Kasumi-1 (cell line): ENCODE measurements at places on chromosomes 5 and 9.

DNA sequence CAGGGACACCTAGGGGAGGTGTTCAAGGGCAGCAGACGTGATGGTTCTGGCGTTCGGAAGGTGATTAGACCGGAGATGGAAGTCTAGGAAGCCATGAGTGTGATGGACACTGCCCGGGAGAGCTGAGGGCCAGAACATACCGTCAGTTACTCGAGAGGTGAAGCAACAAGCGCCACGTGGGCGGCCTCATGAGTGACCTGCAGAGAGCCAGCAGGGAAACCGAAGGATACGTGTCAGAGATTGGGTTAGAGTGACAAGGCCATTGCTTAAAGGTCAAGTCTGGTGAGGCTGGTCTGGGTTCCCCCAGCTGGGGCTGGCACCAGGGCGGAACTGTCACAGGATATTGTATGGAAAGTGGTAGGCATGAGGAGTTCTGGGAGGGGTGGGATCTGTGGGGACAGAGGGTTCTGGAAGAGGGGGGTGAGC is 60.0 kb downstream of the C9orf50 start:
- no peak for DNase-seq

- no peak for DNase-seq
These were observed 1472.5 kb upstream of the CDH6 start for GRCh38 chr5:29720954-29721353.

GRCh38 chr5:33073881-33074327 is 362.8 kb downstream of the NPR3 start:
- DNase-seq: no peak

DNA sequence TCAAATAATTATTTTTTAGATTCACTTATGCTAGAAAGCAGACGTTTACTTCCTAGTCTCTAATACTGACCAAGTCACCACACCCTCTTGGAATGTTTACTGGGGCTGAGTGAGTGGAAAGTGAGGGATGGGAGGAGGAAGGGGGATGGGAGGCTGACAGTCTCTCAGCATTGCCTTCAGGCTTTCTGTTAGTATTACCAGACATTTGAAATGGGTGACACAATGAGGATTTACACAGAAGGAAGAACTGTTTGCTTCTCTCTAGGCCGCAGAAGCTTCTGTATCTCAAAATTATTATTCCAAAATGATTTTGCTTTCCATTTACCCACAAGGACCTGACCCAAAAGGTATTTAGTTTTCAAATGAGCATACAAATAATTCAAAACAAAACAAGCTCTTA is 232.8 kb upstream of the ZNF608 start:
- no peak for DNase-seq

GRCh38 chr5:116616876-116617275 is 42.3 kb upstream of the SEMA6A start:
- DNase-seq: no peak

- no peak for DNase-seq
These were observed 65.5 kb upstream of the ABCA1 start for GRCh38 chr9:104993291-104993963.

GRCh38 chr5:4078544-4078943 is 482.9 kb downstream of the IRX1 start:
- no peak for DNase-seq

GRCh38 chr5:33792559-33792958 is 99.2 kb downstream of the ADAMTS12 start:
- no peak for DNase-seq

GRCh38 chr5:125874717-125875116 is 548.5 kb upstream of the GRAMD2B start:
- DNase-seq: no peak

DNA sequence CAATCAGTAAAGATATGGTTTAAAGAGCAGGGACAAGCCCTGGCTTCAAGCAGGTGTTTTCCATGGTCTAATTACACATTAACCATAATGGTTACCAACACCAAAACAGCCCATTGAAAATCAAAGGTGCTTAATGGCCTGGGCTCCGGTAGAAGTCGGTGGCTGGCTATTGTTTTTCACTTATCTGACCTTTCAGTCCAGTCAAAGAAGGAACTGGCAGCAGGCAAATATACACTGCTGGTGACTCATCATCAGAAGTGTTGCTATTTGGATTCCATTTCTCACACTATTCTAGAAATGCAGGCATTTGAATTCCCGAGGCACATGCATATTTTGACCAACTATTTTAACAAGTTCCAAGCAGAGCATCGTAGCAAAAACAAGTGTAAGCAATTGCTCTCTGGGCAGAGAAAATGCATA is 26.3 kb upstream of the GABRP start:
- no peak for DNase-seq

GRCh38 chr9:8014997-8015682 is 215.6 kb upstream of the DMAC1 start:
- no peak for DNase-seq

DNA sequence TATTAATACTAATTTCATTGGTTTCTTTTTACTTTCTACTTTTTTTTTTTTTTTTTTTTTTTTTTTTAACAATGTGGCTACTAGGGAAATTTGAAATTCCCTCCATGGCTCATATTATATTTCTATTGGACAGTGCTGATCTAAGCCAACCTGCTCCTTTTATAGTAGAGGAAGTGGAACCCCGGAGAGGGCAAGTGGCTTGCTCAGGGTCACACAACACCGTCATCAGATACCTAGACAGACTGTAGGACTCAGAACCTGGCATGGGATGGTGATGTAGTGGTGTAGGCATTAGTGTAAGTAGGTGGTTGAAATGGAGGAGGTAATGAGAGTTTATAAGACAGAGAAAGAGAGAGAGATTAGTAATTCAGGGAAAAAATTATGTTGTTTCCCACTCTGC is 10.8 kb downstream of the ZNF618 start:
- DNase-seq: no peak

- DNase-seq: peak; percentile 78
These were observed 475.1 kb upstream of the WWC1 start for GRCh38 chr5:167816354-167816753.

DNA sequence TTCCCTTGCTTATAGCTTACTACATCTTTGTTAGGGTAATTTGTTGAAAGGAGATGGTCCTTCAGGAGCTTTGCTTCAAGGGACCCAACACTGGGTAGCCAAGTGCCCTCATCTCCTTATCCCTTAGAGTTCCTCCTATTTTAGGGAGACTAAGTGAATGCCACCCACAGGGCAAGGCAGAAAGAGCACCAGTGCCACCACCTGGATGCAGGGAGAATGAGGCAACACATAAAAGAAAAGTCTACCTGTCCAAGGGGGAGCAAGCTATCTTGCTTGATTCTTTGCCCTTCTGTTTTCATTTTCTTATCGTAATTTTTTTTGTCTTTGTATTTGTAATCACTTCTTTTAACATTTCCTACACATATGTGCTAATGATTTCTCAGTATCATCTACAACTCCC is 205.5 kb downstream of the NPR3 start:
- DNase-seq: peak; percentile 40

GRCh38 chr5:19531374-19531952 is 456.5 kb downstream of the CDH18 start:
- DNase-seq: no peak

- no peak for DNase-seq
These were observed 71.5 kb downstream of the ARHGAP26 start for GRCh38 chr5:142841511-142842265.

DNA sequence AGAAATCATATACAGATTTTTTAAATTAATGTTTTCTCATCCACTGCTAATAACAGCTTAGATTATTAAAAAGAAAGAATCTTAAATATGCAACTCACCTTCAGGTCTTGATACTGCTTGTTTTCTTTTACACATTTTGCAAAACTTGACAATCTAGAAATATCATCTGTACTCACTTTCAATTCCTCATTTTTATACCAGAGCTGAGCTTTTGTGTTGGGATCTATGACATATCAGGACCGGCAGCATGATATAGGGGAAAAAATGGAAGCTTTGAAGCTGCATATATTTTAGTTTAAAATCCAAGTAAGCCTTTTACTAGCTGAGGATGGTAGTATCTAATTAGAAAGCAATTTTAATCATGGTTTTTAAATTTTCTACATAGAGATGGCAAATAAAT is 75.7 kb upstream of the SMARCA2 start:
- no peak for DNase-seq

DNA sequence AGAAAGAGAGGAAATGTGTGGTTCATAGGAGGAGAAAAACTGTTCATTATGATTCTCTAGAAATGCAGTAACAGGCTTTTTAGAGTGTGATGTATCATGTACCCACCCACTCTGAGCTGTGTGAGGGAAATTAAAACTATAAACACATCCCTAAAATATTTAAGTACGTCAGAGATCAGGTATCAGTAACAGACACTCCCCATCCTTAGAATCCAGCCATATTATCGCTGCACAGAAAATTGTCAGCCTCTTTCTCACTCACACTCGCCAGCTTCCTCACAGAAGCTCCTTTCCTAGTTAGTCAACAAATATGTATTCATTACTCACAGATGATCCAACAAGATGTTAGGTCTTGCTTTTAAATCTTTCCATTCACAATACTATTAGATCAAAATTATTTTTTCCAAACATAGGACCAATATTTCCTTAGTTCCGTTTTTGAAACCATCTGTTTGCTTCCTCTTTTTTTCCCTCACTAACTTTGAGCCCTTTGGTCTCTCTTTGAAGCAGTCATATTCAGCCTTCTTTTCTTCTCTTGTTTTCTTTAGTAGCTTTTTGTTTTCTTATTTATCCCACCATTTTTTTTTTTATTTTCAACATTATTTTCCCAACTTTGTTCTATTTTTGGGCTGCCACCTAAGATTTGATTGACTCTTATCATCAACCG is 13.6 kb upstream of the MAST4 start:
- DNase-seq: peak; percentile 67

- no peak for DNase-seq
These were observed 98.7 kb upstream of the PDE4D start for GRCh38 chr5:59992206-59992605.

DNA sequence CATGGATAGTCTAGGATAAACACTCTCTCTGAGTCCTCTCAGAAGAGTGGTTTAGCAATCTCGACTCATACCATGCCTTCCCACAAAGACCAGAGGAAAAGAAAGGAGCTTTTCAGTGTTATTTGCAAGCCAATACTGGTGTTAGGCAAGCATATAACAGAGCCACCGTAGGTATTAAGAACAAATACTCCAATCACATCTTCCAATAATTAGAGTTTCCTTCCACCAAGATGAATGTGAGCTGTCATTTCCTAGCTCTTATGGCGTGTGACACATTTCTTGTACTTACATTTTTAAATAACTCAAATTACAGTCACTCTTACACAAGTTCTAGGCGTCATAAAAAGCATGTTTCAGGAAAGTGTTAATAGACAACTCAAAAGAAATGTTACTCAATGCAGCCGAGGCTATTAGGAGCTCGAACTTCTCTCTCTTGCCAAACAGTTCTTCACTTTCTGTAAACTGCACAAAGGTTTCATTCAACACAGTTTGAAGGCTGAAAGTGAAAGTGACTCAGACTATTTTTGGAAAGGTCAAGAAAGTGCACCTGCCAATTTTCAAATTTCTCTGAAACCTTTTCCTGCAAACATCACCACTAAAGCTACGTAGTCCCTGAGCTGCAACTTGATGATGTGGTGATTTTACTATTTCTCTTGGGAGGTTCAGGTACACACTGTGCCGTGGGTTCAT is 153.8 kb downstream of the AUH start:
- DNase-seq: no peak

- no peak for DNase-seq
These were observed 135.5 kb downstream of the MCTP1 start for GRCh38 chr5:95149387-95149786.

- DNase-seq: no peak
These were observed 15.2 kb downstream of the TSTD2 start for GRCh38 chr9:97617939-97618416.

DNA sequence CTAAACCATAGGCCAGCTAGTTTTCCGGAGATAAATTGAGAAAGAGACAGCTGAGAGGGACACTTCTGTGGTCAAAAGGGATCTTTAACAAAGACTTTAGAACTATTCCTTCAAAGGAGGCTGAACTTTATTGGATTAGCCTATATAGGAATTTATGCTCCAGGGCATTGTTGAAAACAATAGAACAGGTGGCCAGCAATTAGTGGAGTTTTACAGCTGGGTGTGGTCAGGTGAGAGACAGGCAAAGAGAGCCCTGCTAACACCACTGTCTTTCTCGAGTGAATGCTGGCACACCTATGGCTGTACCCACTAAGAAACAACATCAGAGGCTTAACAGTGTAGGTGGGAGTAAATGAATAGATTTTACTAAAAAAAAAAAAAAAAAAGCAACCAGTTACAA is 16.7 kb upstream of the TLR4 start:
- no peak for DNase-seq

- peak; percentile 45 for DNase-seq
These were observed 20.8 kb downstream of the SV2C start for GRCh38 chr5:76104027-76104426.

DNA sequence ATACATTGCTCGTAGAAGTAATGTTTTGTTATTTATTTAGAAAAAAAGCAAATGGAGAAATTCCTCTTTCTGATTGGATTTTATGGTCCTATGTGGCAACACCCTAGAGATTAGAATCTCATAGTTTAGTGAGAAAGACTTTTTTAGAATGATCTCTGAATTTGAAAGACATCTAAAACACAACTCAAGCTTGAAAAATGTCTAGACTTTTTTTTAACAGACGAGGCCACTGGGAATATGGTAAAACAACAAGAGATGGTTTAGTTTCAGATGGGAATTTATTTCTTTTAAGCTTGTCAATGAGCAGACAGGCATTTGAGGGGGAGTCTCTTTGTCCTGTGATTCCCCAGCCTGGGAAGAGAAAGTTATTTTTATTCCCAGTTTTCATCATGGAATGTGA is 122.1 kb downstream of the NTRK2 start:
- no peak for DNase-seq

GRCh38 chr5:1097381-1097987 is 14.4 kb downstream of the SLC12A7 start:
- DNase-seq: no peak

GRCh38 chr5:94173100-94173499 is 431.7 kb upstream of the POU5F2 start:
- no peak for DNase-seq

- peak; percentile 22 for DNase-seq
These were observed 1139.1 kb upstream of the SEMA6A start for GRCh38 chr5:117713585-117714198.

DNA sequence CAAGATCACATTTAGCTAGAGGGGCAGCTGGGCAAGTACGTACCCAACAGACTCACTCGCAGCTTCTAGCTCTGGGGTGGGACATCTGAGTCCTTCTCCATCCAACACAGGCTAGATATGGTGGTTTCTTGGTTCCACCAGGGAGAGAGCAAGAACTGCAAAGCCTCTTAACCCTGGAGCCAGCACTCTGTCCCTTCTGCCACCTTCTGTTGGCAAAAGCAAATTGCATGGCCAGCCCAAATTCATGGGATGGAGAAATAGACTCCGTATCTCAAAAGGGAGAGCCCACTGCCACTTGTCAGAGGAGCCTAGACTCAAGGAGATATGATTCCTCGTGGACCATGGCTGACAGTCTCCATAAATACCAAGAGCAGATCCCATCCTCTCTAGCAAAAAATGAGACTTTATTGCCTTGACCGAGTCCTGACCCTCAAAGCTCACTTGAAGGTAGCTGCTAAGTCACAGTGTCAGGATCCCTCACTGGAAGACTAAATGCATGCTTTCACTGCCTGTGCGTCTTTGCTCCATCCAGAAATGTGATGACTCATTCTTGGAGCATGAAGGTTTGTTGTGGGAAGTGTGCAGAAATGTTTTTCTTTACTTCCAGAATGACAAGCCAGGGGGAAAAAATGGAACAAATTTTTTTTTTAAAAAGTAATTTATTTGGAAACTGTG is 28.8 kb upstream of the ROR2 start:
- DNase-seq: peak; percentile 43
